Non-pigmented ciliary epithelial cell (primary cell): ENCODE measurements at places on chromosomes 1 and 21.

- no peak for DNase-seq
Measured at GRCh38 chr1:208248307-208248801, 4.2 kb upstream of the PLXNA2 start.

DNA sequence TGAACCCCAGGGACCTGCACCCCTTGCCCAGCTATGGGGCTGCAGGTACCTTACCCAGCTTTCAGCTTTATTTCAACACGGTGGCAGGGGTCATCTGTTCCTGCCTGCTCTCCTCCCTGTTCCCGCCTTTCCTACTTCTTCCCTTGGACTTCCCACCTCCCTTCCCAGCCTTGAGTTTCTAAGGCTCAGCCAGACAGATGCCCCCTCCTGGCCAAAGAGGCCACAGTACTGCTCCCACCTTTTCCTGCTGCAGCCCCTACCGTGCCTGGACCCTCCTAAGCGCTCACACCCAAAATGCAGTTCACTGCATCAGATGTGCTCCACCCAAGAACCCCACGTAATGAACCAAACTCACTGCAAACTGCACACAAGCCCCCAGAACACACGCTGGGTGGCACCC is 7.7 kb downstream of the NOC2L start:
- no peak for DNase-seq

DNA sequence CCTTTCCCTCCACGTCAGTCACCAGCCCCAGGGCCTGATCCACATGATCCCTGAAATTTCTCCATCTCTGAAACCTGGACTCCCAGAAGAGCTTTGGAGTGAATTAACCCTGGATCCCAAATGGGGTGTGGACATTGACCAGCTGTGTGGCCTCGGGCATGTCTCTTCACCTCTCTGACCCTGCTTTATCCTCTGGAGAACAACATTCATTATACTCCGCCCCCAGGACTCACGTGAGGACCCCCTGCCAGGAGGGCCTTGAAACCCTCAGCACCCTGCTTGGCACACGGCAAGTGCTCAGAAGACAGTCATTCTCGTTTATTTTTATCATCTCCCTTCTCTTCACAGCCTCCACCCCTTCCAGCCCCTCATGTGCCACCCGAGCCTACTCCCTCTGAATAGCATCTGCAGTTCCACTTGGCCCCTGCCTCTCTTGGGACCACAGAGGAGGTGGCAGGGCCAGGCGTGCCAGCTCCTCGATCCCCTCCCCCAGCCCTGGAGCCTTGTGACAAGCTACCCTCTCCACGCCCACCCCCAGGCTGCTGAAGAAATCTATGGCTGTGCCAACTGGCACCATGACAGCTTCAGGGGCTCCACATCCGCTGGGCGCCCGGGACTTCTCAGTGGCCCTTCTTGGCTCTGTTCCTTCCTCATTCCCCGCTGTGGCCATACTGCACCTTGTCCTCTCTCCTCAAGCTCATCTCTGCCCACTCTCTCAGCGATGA is 18.0 kb downstream of the ADGRB2 start:
- no peak for DNase-seq

DNA sequence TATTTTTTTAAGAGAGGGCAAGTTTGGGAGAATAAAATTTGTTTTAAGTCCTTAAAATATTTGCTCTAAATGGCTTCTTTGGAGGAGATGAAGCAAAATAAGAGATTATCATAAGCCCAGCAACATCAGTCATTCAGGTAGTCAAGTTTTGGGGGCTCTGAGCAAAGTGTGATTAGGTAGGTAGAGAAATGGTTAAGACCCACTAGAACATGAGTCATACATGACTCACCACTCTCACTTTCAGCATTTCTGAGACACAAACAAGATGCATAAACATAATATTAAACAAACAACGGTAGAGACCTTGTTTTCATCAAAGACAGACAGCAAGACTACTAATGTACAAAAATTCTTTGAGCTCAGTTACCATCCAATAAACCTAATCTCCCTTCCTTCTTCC is 272.2 kb downstream of the LMO4 start:
- no peak for DNase-seq

DNA sequence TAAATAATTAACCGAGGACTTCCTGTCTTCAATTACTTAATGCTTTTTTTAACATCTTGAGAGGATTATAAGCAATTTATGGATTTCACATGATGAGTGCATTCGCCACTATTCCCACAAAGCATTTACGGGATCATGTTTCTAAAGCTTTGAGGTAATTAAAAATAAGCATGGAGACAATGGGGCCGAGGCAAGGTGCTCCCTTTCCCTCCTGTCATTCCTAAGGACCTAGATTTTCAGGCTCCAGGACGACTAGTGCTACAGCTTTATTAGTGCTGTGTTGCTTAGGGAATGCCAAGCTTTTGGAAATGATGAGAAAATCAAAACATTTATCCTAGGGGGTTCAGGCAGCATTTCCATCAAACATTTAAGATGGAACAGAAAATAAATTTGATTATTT is 209.2 kb downstream of the KCTD3 start:
- DNase-seq: no peak

GRCh38 chr1:205142102-205142469 is 20.3 kb upstream of the RBBP5 start:
- no peak for DNase-seq

GRCh38 chr1:6704746-6705145 is 3.1 kb upstream of the DNAJC11 start:
- DNase-seq: no peak

GRCh38 chr1:45854724-45855123 is 51.3 kb downstream of the MAST2 start:
- no peak for DNase-seq

DNA sequence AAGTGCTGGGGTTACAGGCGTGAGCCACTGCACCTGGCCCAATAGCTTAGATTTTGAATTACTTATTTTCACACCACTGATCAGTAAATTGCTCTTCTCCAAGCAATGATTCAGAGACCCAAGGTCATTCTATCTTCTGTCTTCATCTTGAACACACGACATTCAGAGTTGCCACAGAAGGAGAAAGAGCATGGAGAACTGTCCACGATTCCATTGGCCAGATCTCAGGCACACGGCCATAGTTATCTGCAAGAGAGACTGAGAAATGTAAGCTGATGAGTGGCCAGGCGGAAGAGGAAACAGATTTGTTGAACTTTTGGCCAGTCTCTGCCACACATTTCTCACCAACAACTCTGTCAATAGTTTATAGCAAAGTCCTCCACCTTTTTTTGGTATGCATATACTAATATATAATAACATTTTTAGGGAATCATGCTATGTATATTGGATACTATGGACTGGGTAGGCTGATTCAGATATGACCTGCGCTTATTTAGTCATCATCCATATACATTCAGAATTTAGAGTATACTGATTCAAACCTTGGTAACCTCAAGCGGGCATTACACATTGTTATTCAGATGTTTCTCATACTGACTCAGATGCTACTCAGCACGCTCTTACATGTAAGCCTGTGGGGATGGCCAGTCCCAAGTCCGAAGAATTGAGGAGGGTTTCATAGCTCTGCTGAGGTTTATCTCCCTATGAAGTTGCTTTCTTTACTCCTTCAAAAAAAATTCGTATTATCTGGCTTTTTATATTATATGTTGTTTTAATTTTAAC is 25.5 kb upstream of the CAP1 start:
- DNase-seq: peak; percentile 77

- no peak for DNase-seq
Measured at GRCh38 chr1:5973771-5974170, 18.5 kb downstream of the NPHP4 start.

DNA sequence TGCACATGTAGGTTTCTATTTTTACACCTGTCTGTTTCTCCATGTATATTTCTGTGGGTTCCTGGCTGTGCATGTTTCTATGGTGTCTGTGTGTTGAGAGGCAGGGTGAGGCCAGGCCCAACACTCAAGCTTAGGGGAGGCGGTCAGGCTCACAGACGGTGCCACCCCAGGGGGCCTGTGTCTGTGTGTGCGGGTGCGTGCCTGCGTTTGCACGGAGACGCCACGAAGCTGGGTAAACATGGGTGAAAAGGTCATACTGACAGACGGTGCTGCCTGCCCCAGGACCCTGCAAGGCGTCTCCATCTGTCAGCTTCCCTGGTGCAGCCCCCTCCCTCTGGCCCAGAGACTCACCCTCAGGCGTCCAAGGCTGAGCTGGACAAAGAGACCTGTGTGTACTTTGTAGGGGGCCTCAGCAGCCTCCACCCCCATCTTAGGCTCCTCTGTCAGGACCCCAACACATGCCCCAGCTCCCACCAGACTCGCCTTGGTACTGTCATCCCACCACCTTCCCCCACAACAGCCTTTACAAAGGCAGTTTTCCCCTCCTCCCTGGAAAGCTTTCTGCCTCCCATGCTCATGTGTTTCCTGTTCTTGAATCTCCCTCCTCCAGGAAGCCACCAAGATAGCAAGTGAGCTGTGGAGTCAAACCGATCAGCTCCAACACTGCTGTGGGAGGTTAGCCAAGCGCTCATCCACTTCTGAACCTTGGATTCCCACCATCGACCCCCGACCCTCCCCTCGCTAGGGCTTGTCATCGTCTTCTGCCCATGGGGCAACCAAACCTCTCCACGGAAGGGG is 34.1 kb downstream of the PTPRF start:
- DNase-seq: no peak

DNA sequence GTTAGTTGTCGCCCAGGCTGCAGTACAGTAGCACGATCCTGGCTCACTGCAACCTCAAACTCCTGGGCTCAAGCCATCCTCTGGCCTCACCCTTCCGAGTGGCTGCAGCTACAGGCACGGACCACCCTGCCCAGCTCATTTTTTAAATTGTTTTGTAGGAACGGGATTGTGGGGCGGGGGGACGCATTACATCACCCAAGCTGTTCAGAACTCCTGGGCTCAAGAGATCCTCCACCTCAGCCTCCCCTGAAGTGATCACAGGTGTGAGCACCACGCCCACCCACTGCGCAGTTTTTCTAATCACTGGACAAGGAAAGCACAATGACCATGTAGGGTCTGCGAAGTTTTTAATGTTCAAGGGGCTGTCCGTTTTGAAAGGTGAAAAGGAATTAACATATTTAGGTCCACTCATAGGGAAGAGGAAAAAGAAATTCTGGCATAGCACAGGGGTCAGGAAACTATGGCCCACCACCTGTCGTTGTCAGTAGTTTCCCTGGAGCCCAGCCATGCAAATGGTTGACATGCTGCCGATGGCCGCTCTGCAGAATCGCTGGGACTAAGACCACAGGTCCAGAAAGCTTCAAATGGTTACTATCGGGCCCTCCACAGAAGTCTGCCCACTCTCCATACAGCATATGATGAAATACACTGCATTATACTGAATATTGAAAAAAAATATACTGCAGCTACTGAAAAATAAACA is 26.0 kb downstream of the SETD4 start:
- DNase-seq: no peak

DNA sequence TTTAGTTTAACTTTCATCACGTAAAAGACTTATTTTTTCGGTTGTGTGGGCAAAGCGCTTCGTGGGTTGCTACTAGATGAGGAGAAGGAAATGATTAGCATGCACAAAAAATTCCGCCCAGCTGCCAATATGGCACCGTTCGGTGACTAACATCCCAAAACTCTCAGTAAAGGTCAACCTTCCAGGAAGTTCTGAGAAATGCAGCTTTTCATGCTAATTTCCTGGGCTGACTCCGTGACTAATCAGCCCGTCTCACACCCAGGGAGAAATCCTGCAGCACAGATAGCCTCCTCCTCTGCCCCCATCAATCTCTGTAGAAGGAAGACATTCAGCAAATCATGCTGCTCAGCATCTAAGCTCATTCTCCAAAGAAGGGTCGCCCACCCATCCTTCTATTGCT is 34.1 kb downstream of the TMCO4 start:
- DNase-seq: peak; percentile 77

GRCh38 chr1:20936621-20937020 is 149.5 kb upstream of the HP1BP3 start:
- DNase-seq: no peak

DNA sequence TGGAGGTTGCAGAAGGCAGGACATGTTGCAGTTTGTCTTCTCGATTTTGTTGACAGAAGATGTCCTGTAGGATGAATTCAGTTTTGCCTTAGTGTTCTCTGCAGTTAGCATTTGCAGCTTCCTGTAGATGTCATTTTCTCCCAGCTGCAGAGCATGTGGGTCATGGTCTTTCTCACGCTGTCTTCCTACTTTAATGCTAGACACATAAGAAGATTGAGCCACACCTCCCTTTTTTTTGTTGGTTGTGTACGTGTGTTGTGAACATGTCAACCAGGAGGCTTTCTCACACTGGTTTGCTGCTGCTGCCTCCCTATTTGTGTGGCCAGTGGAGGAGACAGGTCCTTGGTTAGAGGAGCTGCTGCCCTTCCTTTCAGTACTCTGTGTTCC is 110.7 kb downstream of the VPS13D start:
- DNase-seq: no peak

DNA sequence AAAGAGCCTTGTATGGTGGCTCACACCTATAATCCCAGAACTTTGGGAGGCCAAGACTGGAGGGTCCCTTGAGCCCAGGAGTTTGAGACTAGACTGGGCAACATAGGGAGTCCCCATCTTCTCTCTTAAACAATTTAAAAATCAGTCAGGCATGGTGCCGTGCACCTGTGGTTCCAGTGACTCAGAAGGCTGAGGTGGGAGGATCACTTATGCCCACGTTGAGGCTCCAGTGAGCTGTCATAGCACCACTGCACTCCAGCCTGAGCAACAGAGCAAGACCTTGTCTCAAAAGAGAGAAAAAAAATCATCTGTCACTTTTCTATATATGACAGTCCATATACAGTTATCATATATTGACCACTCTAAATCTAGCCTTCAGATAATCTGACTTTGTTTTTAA is 658.3 kb downstream of the LTN1 start:
- DNase-seq: no peak

- DNase-seq: no peak
Measured at GRCh38 chr21:40471103-40471502, 375.9 kb downstream of the DSCAM start.

DNA sequence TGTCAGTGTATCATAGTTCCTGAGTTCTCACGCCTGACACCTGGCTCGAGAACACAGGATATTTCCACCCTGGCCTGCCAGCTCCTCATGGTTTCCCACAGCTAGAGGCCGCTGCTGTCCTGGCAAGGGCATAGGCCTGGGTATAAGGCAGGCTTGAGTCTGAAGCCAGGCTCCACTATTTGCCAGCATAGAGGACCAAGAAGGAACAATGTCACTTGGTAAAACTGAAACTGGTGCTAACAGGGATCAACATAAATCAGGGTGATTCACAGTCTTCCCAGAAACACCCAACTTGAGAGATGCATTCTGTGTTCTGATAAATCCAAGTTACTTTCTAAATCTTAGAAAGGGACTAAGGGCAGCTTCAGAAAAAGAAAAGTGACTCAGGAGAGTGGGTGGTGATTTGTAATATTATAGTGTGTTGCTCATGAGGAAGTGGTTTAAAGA is 6.9 kb upstream of the S100A2 start:
- DNase-seq: peak; percentile 35
